Activated naive CD4-positive, alpha-beta T cell (primary cell): ENCODE measurements at places on chromosomes 6 and 20.

GRCh38 chr6:144140867-144141266, 9.4 kb upstream of the STX11 start:
- no peak for DNase-seq

- DNase-seq, result no peak
These were observed 92.1 kb upstream of the SPTLC3 start for GRCh38 chr20:12916699-12917098.

GRCh38 chr6:108672641-108673040, 111.9 kb downstream of the FOXO3 start:
- no peak for DNase-seq

DNA sequence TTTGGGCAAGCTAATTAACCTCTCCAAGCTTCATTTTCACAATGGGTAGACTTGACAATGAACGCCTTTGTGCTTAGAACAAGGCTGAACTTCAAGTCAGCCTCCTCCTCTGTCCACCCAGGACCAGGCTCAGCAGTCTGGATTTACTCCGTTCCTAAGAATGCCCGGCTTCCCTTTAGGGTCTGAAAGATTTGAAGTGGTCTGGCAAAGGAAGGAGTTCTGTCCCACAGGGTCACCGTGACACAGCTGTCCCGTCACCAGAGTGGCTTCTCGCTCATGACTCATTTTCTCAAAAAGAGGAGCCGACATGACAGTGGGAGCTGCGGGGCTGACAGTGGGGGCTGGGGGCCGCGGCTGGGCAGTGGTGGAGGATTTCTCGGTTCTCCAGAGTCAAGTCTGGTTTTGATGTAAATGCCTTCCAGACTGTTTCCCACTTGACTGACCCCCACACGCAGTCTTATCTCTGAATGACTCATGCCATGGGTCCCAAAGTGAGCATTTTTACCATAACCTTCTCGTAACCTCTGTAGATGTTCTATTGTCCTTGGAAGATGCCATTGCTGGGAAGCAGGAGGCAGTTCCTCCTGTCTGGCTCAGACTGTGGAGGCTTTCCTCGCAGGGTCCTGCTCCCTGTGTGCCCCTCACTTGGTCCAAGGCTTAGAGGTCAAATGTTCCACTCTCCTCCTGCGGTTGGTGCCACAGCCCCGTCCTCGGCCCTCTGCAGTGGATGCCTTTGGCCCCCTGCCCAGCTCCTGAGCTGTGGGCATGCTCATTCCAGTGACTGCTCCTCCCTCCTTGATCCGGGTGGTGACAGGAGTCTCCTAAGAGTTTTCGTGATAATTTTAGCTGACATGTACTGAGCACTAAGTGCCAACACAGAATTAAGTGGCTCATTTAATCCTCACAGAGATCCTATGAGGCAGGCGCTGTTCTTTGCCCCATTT, 253.1 kb downstream of the FNDC1 start:
- no peak for DNase-seq

DNA sequence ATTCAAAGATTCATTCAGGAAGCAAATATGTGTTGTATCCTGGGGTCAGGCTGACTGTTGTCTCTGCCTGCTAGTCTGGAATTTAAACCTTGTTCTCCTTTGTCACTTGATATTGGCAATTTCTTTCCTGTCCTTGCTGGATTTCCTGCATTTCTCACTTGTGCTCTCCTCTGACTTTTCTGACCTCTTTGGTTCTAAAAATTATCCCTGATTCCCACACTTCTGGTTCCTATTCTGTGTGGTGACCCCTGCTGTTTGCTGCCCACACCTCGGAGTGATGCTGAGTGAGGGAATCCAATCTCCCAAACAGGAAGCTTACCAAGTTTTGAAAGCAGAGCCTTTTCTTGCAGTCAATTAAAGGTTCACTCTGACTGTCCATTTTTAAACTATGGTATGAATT, 345.3 kb downstream of the CDKAL1 start:
- DNase-seq, result no peak

DNA sequence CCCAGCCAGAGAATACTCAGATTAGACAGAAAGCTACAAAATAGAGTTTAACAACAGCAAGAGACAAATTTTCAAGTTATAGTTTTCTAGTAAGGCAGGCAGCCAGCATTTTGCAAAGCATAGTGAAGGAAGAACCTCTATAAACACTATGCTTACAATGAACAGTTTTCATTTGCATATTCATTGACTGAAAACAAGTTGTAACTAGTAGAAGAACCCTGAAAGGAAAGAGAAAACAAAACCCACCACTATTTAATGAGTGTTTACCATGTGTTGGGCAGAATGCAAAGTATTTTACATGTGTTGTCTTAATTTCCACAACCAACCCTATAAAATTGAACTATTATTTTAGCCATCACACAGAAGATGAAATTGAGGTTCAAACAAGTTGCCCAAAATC, 196.1 kb downstream of the UBE3D start:
- DNase-seq, result no peak

GRCh38 chr6:138222901-138223546, 4.7 kb upstream of the PBOV1 start:
- no peak for DNase-seq
